ENCODE measurements at places on chromosomes 3 and 15. TPM values are rescaled to one million over a fixed set of nuclear protein-coding genes. Genes with fewer than 3 reads are reported as not detected.

GOLGA8K gene
- polyA plus RNA-seq: 0.10 TPM

SLC12A1 gene
- not detected for polyA plus RNA-seq

NUSAP1 gene
- 41.1 TPM for polyA plus RNA-seq

A4GNT gene
- not detected for polyA plus RNA-seq

PAQR5 gene
- 4.3 TPM for polyA plus RNA-seq

DNA sequence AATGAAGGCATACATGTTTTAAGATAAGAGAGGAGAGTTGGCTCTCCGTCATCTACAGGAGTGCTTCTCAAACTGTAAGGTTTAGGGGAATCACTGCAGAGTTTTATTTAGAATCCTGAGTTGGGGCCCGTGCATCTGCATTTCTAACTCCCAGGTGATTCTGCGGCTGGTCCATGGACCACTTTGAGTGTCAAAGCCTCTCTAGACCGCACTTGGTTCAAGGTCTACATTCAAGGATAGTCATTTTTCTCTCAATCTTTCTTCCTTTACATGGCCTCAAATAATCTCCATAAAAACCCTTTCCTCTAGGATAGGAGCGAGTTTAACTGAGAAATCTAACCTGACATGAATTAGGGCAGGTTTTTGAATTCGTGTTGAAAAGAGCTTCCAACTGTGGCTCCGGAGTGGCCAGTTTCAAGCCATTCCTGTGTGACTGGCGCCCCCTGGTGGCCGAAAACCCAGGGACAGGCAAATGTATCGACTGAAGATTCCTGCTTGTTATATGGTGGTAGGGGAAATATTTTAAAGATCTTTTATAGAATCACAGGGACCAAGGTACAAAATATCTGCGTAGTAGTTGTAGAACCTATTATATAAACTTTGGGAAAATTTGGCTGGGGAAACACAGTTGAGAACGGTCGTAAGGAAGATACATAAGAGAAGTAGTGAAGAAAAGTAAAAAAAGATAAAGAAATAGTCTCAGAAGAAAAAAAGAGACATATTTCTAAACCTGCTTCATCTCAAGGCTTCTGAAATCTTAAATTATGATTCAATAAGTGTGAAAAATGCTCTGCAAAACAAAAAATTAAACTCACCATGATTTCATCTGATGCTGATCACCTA is 11.9 kb downstream of the GABRR3 start:
- H3K27me3 ChIP-seq: peaks cover 9% of the 10 kb centered on the region
- H3K4me1 ChIP-seq: no peaks in the 10 kb centered on the region
- no peaks in the 10 kb centered on the region for H3K36me3 ChIP-seq
- H3K4me3 ChIP-seq: peak overlapping the region; percentile 40
- DNase-seq: peak; percentile 42
- H3K27ac ChIP-seq: no peak overlapping the region

- no peaks in the 10 kb centered on the region for H3K4me1 ChIP-seq
- no peaks in the 10 kb centered on the region for H3K27me3 ChIP-seq
- DNase-seq: no peak
- H3K27ac ChIP-seq: no peak overlapping the region
- no peaks in the 10 kb centered on the region for H3K36me3 ChIP-seq
- H3K4me3 ChIP-seq: no peak overlapping the region
These were observed 499.0 kb upstream of the UBE2E2 start for GRCh38 chr3:22704166-22704565.

- H3K27ac ChIP-seq: peak overlapping the region; percentile 90
- no peak for DNase-seq
- H3K36me3 ChIP-seq: no peaks in the 10 kb centered on the region
- H3K4me3 ChIP-seq: no peak overlapping the region
These were observed 1.0 kb upstream of the GALNT15 start for GRCh38 chr3:16173283-16174025.

GRCh38 chr15:66404532-66404931 is 17.8 kb downstream of the MAP2K1 start:
- H3K27me3 ChIP-seq: no peaks in the 10 kb centered on the region
- no peak overlapping the region for H3K4me3 ChIP-seq
- H3K4me1 ChIP-seq: no peaks in the 10 kb centered on the region
- H3K36me3 ChIP-seq: no peaks in the 10 kb centered on the region

Data from SK-N-SH (cell line).